ENCODE measurements at places on chromosomes 5 and 9.

- DNase-seq, result no peak
Observed at GRCh38 chr5:136768457-136768856, 403.1 kb upstream of the TRPC7 start.

DNA sequence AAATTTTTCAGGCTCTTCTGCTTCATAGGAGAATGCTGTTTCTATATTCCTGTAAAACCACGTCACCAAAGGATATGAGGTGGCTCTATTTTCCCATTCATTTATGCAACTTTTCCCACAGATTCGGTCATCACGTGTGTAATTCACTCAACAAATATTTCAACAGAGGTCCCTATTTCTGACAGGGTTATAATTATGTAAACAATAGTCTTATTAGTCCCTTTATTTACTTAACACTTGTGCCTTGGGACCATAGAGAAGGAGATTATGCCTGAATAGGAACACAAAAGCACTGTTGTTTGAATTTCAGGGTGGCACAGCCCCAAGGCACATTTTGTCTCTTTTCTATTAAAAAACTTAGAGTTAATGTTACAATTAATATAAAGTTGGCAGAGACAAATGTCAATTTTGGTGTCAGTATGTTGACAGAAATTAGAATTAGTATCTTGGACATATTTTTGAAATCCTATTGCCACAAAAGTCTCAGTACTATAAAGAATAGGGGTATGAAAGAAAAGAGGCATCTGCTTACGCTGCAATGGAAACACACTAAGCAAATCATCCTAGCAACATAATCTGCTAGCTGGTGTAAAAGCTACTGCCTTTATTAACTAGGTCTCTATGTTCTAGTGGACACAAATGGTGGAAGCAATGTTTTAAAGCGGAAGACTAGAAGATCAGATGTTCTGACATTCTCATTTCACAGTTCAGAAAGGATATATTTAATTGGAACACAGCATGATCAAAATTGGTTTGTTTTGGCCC is 229.1 kb upstream of the TBCA start:
- DNase-seq, result no peak

- DNase-seq, result no peak
Observed at GRCh38 chr9:71025201-71025600, 96.2 kb downstream of the TRPM3 start.

- no peak for DNase-seq
Observed at GRCh38 chr9:108860354-108860753, 1.7 kb upstream of the ACTL7A start.

GRCh38 chr9:88533951-88534455 is 975 bp upstream of the NXNL2 start:
- no peak for DNase-seq

DNA sequence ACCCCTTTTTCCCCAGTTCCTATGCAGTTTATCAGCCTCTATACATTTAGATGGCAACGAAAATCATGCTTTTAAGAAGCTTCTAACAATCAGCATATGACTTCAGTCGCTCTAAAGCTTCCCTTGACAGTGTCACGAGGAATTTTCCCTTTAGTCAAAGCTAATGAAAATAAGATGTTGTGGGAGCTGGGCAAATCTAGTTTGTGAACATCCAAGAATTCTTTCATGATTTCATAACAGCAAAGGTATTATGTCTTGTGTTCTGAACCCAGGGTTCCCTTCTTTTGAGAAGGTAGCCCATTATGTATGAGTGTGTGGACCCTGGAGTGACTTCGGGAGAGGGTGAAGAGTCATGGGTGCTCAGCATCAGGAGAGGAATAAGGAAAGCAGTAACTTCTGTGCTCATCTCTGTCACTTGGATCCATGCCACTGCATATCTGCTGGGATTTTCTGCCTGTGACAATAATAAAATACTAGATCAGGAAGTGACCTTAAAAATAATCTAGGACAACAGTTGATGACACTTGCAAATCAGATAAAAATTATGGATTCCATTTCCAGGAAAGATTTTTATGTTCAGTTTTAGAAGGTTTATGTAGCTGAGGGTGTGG is 102.4 kb downstream of the PCSK1 start:
- no peak for DNase-seq

- DNase-seq, result no peak
Observed at GRCh38 chr9:96031366-96031824, 155.9 kb downstream of the ERCC6L2 start.

GRCh38 chr5:63963926-63964325 is 1.7 kb upstream of the HTR1A start:
- DNase-seq, result no peak

DNA sequence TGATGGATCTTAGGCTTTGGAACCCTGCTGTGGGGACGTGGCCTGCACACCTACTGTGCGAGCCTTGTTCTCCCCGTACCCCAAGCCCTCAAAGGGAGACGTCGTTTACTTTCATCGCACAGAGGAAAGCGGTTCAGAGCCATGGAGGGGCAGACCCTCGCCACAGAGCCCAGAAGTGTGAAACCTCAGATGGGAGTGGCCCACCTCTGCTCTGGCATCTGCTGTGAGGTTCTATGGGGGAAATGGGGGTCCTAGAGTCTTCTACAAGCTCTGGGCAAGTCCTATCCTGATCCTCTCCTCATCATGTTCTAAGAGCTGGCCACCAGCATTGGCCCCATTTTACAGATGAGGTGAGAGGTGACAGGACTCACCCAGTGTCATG is 3.7 kb upstream of the RNF44 start:
- no peak for DNase-seq

DNA sequence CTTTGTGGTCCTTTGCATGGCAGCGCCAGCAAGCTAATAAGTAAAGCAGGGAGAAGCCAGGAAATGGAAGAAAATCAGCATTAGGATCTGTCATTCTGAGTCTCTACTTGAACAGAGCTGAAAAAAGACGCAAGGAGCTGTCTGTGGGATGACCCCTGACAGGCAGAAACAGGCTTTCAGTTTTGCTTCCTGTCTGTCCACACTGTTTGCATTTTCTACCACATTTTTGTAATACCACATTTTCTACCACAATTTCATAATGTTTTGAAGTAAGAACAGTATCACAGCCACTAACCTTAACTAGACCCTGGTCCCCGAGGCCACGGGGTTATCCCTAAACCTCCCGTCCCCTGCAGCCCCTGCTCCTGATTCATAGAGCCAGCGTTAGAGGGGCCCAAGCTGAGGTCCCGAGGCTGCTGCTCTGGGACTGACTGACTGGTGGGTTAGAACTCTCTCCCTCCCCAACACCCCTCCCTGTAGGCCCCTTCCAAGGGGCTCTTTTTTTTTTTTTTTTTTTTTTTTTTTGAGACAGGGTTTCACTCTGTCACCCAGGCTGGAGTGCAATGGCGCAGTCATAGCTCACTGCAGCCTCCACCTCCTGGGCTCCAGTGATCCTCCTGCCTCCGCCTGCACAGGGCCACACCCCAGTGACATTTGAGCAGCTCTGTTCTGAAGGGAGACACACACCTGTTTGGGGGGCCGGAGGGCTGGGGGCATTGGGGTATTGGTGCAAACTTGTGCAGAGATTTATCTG is 4.0 kb upstream of the CLIC3 start:
- no peak for DNase-seq

- no peak for DNase-seq
Observed at GRCh38 chr9:20526500-20527319, 95.6 kb downstream of the MLLT3 start.

GRCh38 chr5:84821924-84822323 is 437.2 kb upstream of the EDIL3 start:
- DNase-seq, result no peak

DNA sequence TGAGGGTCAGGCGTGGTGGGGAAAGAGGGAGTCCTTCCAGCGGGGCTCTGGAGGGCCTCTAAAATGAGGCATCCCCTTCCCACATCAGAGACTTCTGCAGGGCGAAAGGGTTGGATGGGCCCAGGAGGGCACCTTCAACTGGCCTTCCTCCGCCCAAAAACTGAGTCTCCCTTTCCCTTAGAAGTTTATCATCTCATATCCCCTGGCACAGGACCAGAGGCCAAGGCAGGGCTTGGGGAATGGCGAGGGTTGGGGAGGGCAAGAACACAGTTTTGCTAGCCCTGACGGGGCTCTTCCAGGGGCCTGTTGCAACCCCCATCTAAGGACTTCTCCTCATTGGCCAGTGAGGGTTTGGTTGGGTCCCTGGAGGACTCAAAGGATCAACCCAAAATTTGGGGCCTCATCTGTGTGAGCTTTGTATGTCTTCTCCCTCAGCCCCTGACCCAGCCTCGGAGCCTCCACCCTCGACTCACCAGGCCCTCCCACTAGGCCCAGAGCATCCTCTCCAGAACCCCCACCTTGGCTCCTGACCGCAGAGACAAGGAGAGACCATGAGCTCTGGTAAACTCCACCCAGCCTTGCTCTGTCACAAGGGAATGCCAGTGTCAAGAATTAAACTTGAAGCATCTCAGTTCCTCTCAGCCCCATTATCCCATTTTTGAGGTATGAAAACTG is 24.1 kb downstream of the AQP7 start:
- DNase-seq, result no peak

GRCh38 chr9:134046894-134047681 is 20.7 kb downstream of the BRD3 start:
- DNase-seq, result no peak

DNA sequence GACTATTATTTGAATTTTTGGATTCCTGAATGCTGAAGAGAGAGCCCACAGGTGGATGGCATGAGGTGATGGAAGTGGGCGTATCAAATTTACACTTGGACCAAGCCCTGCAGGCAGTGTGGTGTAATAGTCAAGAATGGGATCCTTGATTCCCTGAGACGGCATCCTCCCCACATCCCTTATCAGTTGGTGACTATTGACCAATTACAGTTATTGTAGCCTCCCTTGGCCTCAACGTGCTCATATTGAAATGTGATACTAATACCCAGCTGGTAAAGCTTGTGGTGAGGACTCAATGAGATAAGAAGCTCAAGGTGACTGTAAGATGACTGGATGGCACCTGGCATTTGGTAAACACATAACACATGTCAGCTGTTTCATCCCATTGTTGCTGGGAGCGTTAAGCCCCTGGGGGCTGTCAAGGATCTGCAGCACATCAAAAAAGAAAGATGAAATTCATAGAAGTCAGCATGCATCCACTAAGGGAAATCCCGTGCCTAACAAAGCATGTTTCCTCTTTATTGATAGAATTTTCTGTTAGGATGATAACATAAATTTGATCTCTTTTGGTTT is 65.6 kb upstream of the IRX2 start:
- no peak for DNase-seq

- no peak for DNase-seq
Observed at GRCh38 chr9:33459115-33459514, 11.7 kb upstream of the AQP3 start.

DNA sequence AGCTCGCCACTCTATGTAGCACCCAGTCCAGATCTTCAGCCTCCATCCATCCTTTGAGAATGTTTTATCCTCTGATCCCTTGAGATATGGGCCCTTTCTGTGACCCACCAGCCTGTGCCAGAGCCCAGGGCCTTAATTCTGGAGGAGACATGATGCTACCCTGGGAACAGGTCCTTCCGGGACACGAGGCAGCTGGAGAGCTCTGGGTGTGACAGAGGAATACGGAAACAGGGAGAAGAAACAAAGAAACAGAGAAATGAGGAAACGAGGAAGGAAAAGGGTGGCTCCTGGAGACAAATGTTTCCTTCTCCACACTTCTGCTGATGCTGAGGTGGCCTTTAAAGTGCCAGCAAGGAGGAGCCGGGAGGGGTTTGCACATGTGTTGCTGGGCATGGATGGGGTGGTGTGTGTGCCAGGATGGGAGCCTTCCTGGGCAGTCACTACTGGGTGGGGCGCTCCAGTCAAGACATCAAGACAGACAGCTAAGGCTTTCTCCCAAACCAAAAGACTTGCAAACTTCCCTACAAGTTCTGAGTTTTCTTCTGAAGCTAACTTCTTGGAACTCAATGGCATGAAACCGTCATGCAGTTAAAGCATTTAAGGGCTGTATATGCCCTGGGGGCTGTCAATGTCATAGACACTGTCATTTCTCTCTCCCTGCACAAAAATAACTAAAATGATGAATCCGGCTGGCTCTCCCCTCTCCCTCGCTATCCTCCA is 22.8 kb upstream of the MARCHF6 start:
- DNase-seq, result no peak

GRCh38 chr9:37618817-37619216 is 26.4 kb upstream of the TOMM5 start:
- DNase-seq, result no peak

DNA sequence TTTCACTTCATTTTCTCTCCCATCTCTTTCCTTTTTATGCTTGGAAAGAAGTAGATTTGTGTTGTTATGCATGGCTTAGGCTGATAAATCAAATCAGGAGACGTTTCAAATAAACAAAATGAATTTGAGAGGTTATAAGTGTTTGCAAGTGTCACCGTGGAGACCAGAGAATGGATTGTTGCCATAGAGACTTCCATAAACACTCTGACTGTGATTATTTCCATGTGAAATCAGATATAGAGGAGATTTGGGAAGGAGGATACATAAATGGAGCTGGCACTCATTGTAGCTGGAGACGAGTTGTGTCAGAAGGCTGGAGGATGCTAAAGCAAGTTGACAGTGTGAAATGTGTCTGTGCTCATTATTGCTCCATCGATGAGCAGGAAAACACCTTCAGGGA is 84.2 kb upstream of the PCSK1 start:
- DNase-seq, result no peak

DNA sequence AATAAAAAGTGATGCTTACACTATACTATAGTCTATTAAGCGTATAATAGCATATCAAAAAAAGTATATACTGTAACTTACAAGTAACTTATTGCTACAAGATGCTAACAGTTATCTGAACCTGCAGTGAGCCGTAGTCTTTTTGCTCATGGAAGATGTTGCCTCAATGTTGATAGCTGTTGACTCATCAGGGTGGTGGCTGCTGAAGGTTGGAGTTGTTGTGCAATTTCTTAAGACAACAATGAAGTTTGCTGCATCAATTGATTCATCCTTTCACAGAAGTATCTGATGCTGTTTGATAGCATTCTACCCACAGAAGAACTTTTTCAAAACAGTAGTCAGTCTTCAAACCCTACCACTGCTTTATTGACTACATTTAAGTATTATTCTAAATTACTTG is 7.8 kb upstream of the C9orf40 start:
- no peak for DNase-seq

GRCh38 chr5:115842089-115842935 is 577 bp downstream of the AP3S1 start:
- DNase-seq, result peak; percentile 56

- DNase-seq, result no peak
Observed at GRCh38 chr9:28616310-28616709, 1043.0 kb upstream of the C9orf72 start.

DNA sequence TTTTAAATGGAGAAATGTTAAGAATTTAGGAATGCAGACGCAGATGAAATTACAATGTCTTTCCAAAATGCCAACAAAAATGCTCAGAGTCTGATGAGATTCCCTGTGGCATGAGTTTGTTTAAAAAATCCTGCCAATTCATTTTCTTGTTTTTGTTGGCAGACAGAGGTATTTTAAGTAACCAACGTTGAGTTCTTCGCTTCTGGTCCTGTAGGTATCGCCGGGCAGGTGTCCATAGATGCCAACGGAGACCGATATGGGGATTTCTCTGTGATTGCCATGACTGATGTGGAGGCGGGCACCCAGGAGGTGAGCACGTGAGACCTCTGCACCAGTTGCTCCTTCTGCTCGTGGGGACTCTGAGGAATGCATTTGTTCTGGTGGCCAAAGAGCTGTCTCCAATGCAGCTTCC is 69.4 kb downstream of the NPR3 start:
- DNase-seq, result no peak
